Kidney (tissue), 22 donors: ENCODE measurements at places on chromosomes 5 and 9.
A peak's percentile ranks its signal among the peaks of the same experiment; 100 is the strongest.

DNA sequence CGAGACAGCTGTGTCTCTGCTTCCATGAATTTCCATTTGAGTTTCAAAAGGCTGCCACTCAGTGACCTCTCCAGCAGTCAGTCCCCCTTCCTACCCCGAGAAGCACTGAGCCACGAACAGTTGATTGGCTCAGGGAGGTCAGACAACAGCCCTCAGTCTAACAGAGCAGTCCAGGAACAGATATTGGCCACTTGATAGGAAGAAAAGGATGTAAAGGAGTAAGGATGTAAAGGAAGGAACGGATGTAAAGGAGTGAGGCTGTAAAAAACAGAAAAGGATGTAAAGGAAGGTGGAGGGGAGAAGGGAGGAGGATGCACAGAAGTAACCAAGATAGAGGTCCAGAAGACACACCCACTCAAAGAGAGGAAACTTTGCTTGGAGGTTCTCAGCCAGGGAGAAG lies 3.2 kb upstream of the NR4A3 start:
- no peak for DNase-seq

GRCh38 chr5:124920909-124921666 lies 174.6 kb upstream of the ZNF608 start:
- DNase-seq = no peak

DNA sequence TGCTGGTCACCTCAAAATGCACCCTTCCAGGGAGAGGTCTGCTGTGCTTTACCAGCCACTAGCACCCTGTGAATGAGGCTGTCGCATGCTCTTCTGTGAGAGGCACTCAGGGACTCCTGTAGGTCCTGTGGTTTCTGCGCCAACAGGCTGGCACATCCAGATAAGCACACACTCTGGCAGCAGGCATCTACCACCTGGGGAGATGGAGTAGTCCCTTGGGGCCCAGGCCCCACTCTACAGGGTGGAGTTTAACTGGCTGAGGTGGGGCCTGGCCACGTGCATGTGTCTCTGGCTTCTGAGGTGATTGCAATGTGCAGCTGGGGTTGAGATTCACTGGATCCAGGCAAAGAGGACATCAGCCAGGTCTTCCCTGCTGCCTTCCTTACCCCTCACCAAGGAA lies 32.3 kb downstream of the TMEM174 start:
- no peak for DNase-seq

DNA sequence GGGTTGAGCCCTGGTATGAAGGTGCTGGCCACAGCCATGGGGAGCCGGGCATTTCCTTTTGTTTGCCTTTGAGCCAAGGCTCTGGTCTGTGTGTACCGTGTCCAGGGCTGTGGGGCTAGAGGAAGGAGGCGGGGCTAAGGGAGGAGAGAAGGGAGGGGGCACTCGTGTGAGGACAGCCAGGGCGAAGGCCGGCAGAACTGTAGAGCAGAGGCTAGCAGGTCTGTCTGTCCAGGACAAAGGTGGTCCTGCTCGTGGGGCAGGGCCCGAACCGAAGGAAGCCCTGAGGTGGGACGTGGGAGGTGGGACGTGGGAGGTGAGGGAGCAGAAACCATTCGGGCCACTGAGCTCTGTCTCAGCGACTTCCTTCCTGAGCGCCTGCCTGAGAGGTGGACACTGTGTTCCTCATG lies 41.3 kb upstream of the TESK1 start:
- DNase-seq = peak; percentile 76

- no peak for DNase-seq
Measured at GRCh38 chr5:76960004-76960625, 7.3 kb downstream of the CRHBP start.

DNA sequence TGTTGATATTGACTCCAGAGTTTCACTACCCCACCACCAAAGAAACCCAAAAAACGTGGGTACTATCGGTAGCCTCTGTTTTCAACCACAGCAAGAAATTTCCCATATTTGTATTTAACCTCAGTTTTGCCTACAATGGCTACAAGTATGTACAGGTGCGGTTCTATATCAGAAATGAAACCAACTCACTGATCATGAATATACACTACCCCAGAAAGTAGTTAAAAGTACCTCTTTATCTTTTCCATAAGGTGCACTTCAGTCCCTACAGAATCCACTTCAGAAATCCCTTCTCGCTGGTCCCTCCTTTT lies 140.6 kb upstream of the SLC12A2 start:
- no peak for DNase-seq

DNA sequence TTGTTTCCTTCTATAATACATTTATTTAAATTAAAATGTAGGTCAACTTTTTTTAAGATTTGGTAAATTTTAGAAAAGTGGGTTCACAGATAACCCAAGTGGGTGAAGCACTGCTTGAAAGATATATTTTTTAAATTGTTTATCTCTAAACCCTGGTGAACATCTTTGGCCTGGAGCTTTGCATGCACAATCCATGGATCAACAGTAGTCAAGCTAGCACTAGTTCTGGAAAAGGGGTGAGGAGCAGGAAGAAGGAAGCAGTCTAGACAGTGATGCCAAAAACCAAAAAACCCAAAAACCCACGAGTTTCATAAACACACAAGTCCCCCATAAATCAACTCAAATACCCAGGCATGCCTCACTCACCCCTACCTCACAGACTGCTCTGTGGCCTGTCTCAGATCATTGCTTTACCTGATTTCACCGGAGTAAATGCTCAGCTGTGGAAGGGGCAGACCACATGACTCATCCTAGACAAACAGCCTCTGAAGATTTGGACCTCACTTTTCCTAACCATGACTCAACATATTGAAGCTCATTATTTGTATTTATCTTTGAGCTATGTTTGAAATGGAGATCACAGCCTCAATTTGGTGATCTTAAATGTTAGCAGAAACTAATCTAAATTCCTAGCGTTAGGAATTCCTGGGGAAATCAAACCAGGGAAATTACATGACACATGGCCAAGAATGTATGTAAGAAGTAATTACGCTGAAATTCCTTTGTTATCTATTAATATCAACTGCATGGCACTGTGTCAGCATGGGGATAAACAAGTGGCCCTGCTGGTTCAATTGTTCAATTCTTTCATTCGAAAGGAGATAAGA lies 149.6 kb downstream of the ZNF608 start:
- DNase-seq = no peak

DNA sequence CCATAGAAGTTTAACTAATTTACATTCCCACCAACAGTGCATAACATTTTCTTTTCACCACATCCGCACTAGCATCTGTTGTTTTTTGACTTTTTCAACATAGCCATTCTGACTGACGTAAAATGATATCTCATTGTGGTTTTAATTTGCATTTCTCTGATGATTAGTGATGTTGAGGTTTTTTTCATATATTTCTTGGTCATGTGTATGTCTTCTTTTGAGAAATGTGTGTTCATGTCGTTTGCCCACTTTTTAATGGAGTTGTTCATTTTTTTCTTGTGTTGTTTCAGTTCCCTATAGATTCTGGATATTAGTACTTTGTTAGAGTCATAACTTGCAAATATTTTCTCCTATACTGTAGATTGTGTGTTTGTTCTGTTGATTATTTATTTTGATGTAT lies 163.4 kb downstream of the FER start:
- no peak for DNase-seq

- DNase-seq = no peak
Measured at GRCh38 chr5:10201223-10201868, 48.3 kb downstream of the ATPSCKMT start.

GRCh38 chr5:156094001-156094400 lies 233.0 kb upstream of the SGCD start:
- DNase-seq = peak; percentile 9

DNA sequence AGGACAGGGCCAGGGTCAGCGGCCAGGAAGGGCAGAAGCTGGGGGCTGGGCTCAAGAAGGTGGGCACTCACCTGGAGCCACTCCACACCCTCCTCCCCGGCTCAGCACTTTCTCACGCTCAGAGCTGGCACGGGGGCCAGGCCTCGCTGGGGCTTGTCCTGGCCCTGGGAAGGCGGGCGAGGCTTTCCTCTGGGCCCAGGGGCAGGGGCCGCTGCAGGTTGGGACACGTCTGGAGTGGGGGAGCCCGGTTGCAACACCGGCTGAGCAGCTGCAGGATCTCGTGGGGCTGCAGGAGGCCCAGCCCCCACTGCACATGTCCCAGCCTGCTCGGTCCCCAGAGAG lies 38.9 kb upstream of the EGFL7 start:
- DNase-seq = no peak

DNA sequence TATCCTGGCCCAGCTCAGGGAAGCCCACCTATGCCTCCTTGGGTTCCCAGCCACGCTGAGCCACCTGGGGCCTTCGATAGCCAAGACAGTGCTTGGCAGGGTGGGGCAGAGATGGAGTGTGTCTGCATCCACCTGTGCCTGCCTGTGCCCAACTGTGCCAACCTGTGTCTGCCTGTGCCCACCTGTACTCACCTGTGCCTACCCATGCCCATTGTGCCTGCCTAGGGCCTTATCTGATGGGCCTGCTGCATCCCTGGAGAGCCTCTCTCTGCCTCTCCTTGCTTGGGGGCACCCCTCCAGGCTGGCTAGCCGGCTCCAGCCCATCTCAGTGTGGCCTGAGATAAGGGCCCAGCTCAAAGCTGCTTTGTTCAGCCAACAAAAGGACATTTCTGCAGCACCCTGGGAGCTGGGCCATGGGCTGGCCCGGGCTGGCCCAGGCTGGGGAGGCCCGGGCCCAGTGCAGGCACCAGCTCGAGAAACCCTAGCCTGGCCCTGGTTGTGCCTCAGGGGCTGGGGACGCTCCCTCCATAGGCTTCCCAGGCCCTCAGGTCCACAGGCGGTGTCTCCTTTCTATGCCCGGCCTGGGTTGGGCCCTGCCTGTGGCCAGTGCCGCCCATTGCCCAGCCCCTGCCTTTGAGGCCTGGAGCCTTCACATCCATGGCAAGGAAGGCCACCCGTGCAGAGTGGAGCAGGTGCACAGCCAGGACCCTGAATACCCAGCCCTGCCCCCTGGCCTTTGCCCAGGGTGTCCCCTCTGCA lies 37.3 kb upstream of the NOTCH1 start:
- DNase-seq = peak; percentile 62

DNA sequence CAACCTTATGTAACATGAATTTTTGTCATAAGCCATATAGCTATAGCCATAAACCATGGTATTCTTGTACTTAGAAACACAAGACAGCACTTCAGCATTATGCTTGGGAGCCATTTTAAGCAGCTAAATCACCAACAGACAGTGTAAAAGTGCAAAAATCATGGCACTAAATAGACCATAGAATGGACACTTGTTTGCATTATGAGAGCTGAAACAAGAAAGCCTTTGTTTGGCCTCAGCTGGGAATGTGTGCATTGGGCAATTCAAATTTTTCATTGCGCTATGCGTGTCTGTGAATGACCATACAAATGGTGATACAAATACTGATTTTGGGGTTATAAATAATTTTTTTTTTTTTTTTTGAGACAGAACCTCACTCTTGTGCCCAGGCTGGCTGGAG lies 23.7 kb downstream of the KDM4C start:
- DNase-seq = no peak

DNA sequence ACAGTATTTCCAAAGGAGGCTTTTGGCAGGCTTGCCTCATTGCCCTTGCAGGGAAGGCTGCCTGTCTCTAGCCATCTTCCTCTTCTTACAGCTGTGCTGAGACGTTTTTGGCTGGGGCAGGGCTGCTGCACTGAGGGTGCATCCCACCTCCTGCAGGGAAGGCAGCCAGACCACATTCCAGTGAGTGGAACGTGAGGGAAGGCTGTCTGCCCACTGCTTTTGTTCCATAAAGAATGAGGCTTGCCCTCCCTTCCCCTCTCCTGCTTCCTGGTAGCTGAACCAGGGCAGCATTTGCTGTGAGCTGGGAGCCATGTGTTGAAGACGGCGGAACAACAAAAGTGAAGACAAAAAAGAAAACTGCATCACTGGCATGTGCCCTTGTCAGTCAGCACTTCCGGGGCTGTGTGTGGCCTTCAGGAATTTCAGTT lies 16.8 kb downstream of the MGAT1 start:
- DNase-seq = peak; percentile 65

- DNase-seq = peak; percentile 77
Measured at GRCh38 chr9:68705531-68706362, 707 bp downstream of the PIP5K1B start.

DNA sequence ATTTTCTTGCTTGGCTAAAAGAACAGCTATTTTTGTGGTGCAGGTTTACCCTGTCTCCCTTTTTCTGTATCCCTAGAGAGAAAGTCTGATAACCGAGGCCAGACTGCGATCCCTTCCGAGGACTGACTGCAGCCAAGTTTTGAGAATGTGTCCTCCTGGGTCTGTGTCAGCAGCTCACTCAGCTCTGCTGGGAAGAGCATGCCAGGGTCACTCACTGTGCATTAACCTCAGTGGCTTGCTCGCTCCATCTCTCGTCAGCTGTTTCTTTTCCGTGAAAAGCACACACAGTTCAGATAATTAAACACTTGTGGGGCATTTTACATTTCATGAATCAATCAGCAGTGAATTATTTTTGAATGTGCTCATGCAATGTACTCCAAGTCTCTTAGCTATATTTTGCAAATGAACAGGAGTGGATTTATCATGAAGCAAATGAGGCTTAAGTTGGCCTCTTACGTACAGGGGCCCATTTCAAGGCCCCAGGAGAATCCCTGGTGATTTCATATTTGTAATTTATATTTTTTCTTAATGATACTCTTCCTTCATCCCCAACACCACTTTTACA lies 252.1 kb downstream of the SMARCA2 start:
- peak; percentile 70 for DNase-seq

- DNase-seq = no peak
Measured at GRCh38 chr5:157362982-157363381, 97.0 kb upstream of the NIPAL4 start.

GRCh38 chr5:102818934-102819333 lies 63.8 kb downstream of the PAM start:
- DNase-seq = no peak

DNA sequence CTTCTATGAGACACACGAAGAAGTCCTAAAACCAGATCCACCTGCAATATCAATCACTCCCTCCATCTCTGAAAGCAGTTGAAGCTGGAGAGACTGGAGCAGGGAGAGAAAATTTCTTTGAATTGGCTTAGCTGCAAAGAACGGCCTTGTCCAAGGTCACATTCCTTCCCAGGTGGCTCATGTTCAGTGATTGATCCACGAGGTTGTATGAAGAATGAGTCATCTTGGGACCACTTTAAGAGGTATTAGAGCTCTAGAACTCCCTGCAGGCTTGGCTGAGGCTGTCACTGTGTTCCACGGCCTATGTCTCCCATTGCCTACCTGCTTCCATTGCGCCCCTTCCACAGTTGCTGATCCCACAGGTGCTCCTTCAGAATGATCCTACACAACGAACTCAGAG lies 68.2 kb downstream of the HMHB1 start:
- no peak for DNase-seq

GRCh38 chr9:36537861-36538260 lies 34.8 kb upstream of the MELK start:
- no peak for DNase-seq

DNA sequence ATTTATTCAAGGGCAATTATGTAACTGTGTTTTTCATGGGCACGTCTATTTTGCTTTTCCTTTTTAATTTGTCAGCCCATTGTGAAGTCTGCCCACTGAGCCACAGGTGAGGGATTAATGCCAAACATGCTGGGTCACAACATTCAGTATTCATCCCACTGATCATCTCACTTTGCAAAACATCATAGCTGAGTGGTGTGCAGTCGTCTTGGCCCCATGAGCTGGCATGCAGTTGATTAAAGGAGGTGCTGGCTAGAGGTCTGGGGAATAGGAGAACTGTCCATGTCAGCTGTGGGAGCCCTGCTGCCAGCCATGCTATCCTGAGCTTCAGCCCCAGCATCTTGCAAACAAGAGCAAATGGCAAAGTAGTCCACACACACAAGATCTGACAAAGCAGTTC lies 11.7 kb upstream of the ESM1 start:
- no peak for DNase-seq
